Fibroblast of lung (primary cell): ENCODE measurements at places on chromosomes 7 and 10. TPM values are rescaled to one million over a fixed set of nuclear protein-coding genes. Genes with fewer than 3 reads are reported as not detected.

The HOXA7 gene
- 1.0 and 1.2 TPM in 2 replicates for total RNA-seq

The SMIM30 gene
- 46.7 and 71.0 TPM in 2 replicates for total RNA-seq

The CYP3A7 gene
- total RNA-seq: 23.9 and 37.8 TPM in 2 replicates

The PAX4 gene
- not detected in 2 replicates for total RNA-seq

The MOGAT3 gene
- not detected in 2 replicates for total RNA-seq

The ATG9B gene
- total RNA-seq: under 0.01 TPM in 1 of 2 replicates, not detected in the other

The CRPPA gene
- total RNA-seq: 1.0 and 1.5 TPM in 2 replicates

The AGR3 gene
- not detected in 2 replicates for total RNA-seq

The MEST gene
- 38.8 and 175 TPM in 2 replicates for total RNA-seq
